ENCODE measurements at places on chromosomes 7 and 10.

GRCh38 chr7:83321011-83321410 lies 158.3 kb upstream of the PCLO start:
- no peak for DNase-seq

DNA sequence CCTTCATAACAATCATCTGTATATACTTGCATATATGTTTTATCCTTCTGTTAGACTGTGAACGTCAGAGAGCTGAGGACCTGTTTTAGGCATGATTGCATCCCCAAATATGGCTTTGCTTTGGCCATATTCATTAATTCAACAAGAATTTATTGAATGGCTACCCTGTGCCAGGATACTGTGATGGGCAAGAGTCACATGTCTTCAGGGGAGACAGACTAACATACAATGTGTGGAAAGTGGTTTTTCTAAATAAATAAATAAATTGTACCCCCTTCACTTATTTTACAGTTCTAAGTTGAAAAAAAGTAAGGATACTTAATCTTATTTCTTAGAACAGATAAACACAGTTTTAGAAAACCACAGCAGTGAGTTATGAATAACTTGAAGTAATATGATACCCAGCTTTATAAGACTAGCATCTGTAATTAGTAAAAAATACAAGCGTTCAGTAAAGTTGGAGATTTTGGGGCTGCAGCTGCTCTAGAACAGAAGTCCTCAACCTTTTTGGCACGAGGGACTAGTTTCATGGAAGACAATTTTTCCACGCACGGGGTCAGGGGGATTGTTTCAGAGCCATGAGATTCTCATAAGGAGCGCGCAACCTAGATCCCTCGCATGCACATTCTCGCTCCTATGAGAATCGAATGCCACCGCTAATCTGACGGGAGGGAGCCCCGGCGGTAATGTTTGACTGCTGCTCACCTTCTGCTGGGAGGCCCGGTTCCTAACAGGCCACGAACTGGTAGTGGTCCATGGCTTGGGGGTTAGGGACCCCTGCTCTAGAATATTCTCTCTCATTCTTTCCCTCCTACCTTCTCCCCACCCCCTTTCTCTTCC lies 89.4 kb upstream of the MTPN start:
- no peak for DNase-seq

GRCh38 chr10:18822156-18822555 lies 162.9 kb downstream of the ARL5B start:
- no peak for DNase-seq

GRCh38 chr10:116287906-116288501 lies 15.0 kb upstream of the GFRA1 start:
- no peak for DNase-seq

GRCh38 chr7:147525325-147525724 lies 1065.2 kb upstream of the C7orf33 start:
- no peak for DNase-seq
